Activated T-helper 17 cell treated with anti-CD3 and anti-CD28 coated beads, Interleukin-2, amount 50 U/mL, for 72 hours (primary cell): ENCODE measurements at places on chromosomes 1 and 21. TPM values are rescaled to one million over a fixed set of nuclear protein-coding genes. Genes with fewer than 3 reads are reported as not detected.

- no peak for ATAC-seq
- H3K36me3 ChIP-seq = no peaks in the 10 kb centered on the region
- no peak overlapping the region for H3K4me3 ChIP-seq
- no peaks in the 10 kb centered on the region for H3K4me1 ChIP-seq
- H3K27me3 ChIP-seq = no peaks in the 10 kb centered on the region
Measured at GRCh38 chr1:151485685-151486255, 25.4 kb upstream of the CGN start.

DNA sequence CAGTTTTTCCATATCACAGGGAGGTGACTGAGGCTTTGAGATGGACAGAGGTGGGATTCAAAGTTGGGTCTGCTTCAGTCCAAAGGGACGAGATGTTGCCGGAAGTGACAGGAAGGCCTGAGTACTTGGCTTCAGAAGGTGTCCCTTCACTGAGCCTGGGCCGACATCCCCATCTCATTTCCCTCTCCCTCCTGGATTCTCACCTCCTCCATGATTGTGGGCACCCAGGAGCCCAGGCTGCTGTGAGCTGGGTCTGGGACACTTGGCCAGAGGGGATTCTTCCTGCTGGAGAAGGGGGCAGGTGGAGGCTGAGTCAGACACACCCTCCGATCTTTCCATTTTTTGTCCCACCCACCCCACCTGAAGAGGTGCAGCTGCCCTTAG, 2.8 kb upstream of the MRPS15 start:
- no peak overlapping the region for H3K4me3 ChIP-seq
- H3K4me1 ChIP-seq = no peaks in the 10 kb centered on the region
- H3K27me3 ChIP-seq = no peaks in the 10 kb centered on the region

DNA sequence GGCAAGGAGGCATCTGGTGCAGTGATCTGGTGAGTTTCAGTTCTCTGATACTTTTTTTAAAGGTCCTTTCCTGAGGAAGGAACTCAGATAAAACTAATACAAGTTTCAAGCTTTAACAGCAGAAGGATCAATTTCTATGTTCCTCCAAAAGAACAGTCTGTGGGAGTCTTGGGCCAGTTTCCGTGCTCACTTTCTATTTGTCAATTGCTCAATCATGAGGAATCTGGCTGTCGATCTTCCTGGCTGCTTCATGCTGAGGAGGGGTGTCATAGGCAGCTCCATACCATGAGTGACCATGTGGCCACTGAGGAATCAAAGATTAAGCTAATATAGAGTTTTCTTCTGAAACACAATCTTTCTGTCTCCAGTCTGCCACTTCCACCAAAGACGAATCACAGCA, 11.4 kb upstream of the TMEM125 start:
- H3K36me3 ChIP-seq = no peaks in the 10 kb centered on the region
- H3K4me1 ChIP-seq = no peaks in the 10 kb centered on the region
- ATAC-seq = no peak
- no peak overlapping the region for H3K4me3 ChIP-seq
- H3K27me3 ChIP-seq = peaks cover 2% of the 10 kb centered on the region
- H3K27ac ChIP-seq = no peak overlapping the region

- H3K4me1 ChIP-seq = peaks cover 24% of the 10 kb centered on the region
- peaks cover 59% of the 10 kb centered on the region for H3K36me3 ChIP-seq
Measured at GRCh38 chr1:246566813-246567645, 773 bp downstream of the CNST start.

ZDHHC18 gene
- total RNA-seq = 84.3 TPM

GRCh38 chr1:180167021-180167701, 12.5 kb downstream of the QSOX1 start:
- ATAC-seq = no peak
- H3K4me1 ChIP-seq = peaks cover 9% of the 10 kb centered on the region
- no peak overlapping the region for H3K27ac ChIP-seq
- no peaks in the 10 kb centered on the region for H3K27me3 ChIP-seq
- no peaks in the 10 kb centered on the region for H3K36me3 ChIP-seq
- no peak overlapping the region for H3K4me3 ChIP-seq

ATF6 gene
- 17.5 TPM for total RNA-seq

DNA sequence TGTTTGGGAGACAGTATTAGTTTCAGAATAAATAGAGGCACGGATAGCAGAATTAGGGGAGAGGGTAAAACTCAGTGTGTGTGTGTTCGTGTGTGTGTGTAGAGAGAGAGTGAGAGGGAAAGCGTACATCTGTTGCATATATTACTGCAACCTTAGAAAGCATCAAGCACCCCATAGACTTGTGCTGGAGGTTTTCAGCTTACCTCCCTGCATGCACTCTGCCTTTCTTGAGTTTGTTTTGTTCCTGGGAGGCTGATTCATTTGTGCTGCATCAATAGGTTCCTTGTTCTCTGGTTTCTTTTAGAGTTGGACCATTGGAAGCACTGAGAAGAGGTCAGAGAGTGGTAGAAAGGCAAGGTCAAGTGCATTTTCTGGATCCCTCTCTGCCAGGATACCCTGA, 104.4 kb upstream of the KCNK1 start:
- H3K36me3 ChIP-seq = no peaks in the 10 kb centered on the region
- H3K27me3 ChIP-seq = peaks cover 15% of the 10 kb centered on the region
- no peaks in the 10 kb centered on the region for H3K4me1 ChIP-seq

TNFRSF4 gene
- total RNA-seq = 1,007 TPM

CFAP45 gene
- 0.78 TPM for total RNA-seq
